ENCODE measurements at places on chromosomes 13 and 19. TPM values are rescaled to one million over a fixed set of nuclear protein-coding genes. Genes with fewer than 3 reads are reported as not detected.

CLEC17A gene
- total RNA-seq, result not detected

CYP4F2 gene
- total RNA-seq, result not detected

LSR gene
- total RNA-seq, result 74.1 TPM

ASF1B gene
- total RNA-seq, result 2.6 TPM

PALM gene
- total RNA-seq, result 37.0 TPM

TEX29 gene
- total RNA-seq, result 0.97 TPM

OR7A17 gene
- not detected for total RNA-seq

SIGLEC7 gene
- total RNA-seq, result 10.0 TPM

GRCh38 chr13:72165276-72165675 is 298.3 kb upstream of the DACH1 start:
- no peak overlapping the region for H3K4me3 ChIP-seq
- no peak overlapping the region for H3K27ac ChIP-seq
- DNase-seq, result no peak
- H3K4me1 ChIP-seq, result no peaks in the 10 kb centered on the region
- no peaks in the 10 kb centered on the region for H3K27me3 ChIP-seq

- no peak overlapping the region for H3K27ac ChIP-seq
- no peak for DNase-seq
- H3K4me3 ChIP-seq, result no peak overlapping the region
- H3K4me1 ChIP-seq, result peaks cover 16% of the 10 kb centered on the region
- H3K27me3 ChIP-seq, result no peaks in the 10 kb centered on the region
- peaks cover 40% of the 10 kb centered on the region for H3K36me3 ChIP-seq
Measured at GRCh38 chr19:47486900-47487299, 2.9 kb upstream of the KPTN start.

DNA sequence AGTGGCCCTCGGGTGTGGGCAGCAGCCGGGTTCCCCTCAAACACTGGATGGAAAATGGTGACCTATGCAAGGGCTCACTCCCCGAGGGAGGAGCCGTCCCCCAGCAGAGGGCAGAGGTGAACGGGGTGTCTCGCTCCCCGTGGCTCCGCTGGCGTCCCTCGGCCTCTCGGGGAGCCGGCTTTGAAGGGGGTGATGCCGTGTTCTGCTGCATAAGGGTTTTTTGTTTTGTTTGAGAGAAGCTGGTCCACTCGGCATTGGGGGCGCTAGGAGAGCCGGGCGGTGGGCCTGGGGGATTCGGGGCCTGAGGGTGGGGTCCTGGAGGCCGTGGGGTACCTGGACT is 4.0 kb downstream of the EFNA2 start:
- H3K4me3 ChIP-seq, result no peak overlapping the region
- peaks cover 89% of the 10 kb centered on the region for H3K27me3 ChIP-seq
- no peak overlapping the region for H3K27ac ChIP-seq

DNA sequence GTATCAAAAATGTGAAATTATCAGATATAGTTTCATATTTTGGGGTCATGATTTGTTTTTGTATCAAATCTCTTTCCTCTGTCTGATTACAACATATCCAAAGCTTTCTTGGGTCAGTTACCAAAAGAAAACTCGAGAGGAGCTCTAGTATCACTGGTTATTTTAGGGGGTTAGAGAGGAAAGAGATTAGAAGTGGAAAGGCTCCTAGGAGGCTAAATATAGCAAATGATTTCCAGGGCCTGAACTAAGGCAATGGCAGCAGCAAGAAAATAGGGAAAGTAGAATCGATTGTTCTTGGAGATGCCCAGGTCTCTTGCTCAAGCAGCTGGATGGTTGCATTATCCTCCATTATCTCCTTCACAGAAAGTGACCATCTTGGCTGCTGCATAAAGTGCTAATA is 72.9 kb downstream of the NHLRC3 start:
- H3K27ac ChIP-seq, result no peak overlapping the region
- H3K4me1 ChIP-seq, result no peaks in the 10 kb centered on the region
- no peaks in the 10 kb centered on the region for H3K36me3 ChIP-seq
- no peak overlapping the region for H3K4me3 ChIP-seq
- no peaks in the 10 kb centered on the region for H3K27me3 ChIP-seq
- DNase-seq, result no peak

- H3K27ac ChIP-seq, result no peak overlapping the region
- no peak for DNase-seq
- no peak overlapping the region for H3K4me3 ChIP-seq
- no peaks in the 10 kb centered on the region for H3K4me1 ChIP-seq
- no peaks in the 10 kb centered on the region for H3K27me3 ChIP-seq
Measured at GRCh38 chr13:111335298-111335697, 14.9 kb downstream of the TEX29 start.

DNA sequence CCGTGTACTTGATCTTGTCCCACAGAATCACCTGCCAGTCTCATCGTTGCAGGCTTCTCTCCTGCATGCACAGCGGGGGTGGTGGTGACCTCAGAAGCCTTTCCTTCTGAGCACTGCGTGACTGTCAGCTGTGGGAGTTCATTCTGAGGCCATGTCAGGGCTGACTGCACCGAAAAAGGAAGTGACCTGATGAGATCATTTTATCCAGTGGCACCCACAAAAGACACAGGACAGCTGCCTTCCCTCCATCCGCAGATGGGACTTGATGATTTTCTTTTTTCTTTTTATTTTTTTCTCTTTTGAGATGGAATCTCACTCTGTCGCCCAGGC is 89.7 kb downstream of the RAB20 start:
- no peak overlapping the region for H3K27ac ChIP-seq
- no peak overlapping the region for H3K4me3 ChIP-seq
- DNase-seq, result peak; percentile 68
- H3K36me3 ChIP-seq, result peaks cover 91% of the 10 kb centered on the region
- peaks cover 11% of the 10 kb centered on the region for H3K4me1 ChIP-seq
- H3K27me3 ChIP-seq, result no peaks in the 10 kb centered on the region

- no peaks in the 10 kb centered on the region for H3K27me3 ChIP-seq
- DNase-seq, result peak; percentile 52
- peaks cover 23% of the 10 kb centered on the region for H3K4me1 ChIP-seq
- H3K4me3 ChIP-seq, result no peak overlapping the region
- peak overlapping the region; percentile 36 for H3K27ac ChIP-seq
Measured at GRCh38 chr19:558770-559439, 13.5 kb upstream of the BSG start.

DNA sequence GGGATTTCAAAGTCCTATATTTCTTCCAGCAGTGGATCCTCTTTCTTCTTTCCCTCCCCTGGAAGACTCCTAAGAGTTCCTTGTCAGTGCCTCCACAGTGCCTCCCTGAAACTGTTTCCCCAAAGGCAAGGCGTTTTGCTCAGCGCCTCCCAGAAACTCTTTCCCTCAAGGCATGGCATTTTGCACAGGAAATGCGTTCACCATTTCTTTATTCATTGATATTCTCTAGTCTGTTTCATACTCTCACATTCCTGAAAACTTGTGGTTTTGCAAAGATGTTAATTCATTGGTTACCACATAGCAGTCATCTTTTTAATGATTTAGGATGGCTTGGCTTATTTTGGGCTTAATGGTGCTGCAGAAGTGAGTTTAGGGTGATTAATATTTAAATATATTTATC is 177.3 kb upstream of the SLC10A2 start:
- H3K4me3 ChIP-seq, result no peak overlapping the region
- no peak overlapping the region for H3K27ac ChIP-seq
- no peaks in the 10 kb centered on the region for H3K36me3 ChIP-seq
- H3K27me3 ChIP-seq, result no peaks in the 10 kb centered on the region

DNA sequence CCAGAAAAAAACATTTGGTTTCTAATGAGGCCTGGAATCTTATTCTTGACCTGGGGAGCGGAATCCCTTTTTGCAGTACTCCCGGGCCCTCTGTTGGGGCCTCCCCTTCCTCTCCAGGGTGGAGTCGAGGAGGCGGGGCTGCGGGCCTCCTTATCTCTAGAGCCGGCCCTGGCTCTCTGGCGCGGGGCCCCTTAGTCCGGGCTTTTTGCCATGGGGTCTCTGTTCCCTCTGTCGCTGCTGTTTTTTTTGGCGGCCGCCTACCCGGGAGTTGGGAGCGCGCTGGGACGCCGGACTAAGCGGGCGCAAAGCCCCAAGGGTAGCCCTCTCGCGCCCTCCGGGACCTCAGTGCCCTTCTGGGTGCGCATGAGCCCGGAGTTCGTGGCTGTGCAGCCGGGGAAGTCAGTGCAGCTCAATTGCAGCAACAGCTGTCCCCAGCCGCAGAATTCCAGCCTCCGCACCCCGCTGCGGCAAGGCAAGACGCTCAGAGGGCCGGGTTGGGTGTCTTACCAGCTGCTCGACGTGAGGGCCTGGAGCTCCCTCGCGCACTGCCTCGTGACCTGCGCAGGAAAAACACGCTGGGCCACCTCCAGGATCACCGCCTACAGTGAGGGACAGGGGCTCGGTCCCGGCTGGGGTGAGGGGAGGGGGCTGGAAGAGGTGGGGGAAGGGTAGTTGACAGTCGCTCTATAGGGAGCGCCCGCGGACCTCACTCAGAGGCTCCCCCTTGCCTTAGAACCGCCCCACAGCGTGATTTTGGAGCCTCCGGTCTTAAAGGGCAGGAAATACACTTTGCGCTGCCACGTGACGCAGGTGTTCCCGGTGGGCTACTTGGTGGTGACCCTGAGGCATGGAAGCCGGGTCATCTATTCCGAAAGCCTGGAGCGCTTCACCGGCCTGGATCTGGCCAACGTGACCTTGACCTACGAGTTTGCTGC is at the start of gene ICAM4:
TSS of gene ICAM4 (plus strand) at position 153 of the 935 bp plus-strand sequence. CDS start at position 211, 58 bp downstream.
- H3K36me3 ChIP-seq, result peaks cover 42% of the 10 kb centered on the region
- DNase-seq, result peak; percentile 88
- H3K4me1 ChIP-seq, result peaks cover 87% of the 10 kb centered on the region
- H3K4me3 ChIP-seq, result peak within 1 kb of the TSS; percentile 44
- H3K27ac ChIP-seq, result peak within 1 kb of the TSS; percentile 81
- peaks cover 25% of the 10 kb centered on the region for H3K27me3 ChIP-seq

DNA sequence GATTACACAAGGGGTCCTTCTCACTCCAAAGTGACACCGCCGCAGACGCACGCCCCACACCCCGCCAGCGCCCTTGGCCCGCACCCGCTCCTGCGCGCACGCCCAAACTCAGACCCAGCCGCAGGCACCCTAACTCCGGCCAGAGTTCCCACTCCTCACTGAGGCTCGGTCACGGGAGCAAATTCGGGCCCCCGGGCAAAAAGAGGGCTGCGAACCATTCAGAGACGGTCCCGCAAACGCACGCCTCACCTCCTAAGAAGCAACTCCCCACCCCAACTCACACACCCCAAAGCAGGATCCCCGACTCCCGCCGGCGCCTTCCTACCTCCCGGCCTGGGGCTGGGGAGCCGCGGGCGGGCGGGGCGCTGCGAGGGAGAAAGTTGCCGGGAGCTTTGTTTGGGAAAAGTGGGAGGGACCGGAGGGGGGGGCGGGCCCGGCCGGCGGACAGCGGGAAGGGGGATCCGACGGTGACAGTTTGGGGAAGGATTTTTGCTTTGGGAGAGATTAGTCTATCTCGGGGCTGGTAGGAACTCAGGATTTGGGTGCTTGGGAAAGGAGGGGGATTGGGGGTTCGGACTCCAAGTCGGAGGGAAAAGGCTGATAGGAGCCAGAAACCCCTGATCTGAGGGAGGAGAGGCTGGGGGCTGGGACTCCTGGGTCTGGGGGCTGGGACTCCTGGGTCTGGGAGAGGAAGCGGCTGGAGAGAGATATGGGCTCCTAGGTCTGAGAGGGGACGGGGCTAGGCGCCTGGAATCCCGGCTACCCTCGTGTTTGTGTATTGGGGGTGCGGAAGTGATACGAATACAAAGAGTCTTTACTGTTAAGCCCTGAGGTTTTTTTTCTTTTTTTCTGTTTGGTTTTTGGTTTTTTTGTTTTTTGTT is at the start of gene TEAD2:
TSS of gene TEAD2 (minus strand) at position 369 of the 881 bp plus-strand sequence. CDS start 2,341 bp downstream, outside the sequence.
- H3K4me1 ChIP-seq, result peaks cover 18% of the 10 kb centered on the region
- no peaks in the 10 kb centered on the region for H3K27me3 ChIP-seq
- peak within 1 kb of the TSS; percentile 81 for H3K4me3 ChIP-seq
- peaks cover 24% of the 10 kb centered on the region for H3K36me3 ChIP-seq
- DNase-seq, result peak; percentile 72

GRCh38 chr13:95426631-95427030 is 125.4 kb upstream of the ABCC4 start:
- no peak overlapping the region for H3K27ac ChIP-seq
- no peak for DNase-seq
- H3K27me3 ChIP-seq, result no peaks in the 10 kb centered on the region

DNA sequence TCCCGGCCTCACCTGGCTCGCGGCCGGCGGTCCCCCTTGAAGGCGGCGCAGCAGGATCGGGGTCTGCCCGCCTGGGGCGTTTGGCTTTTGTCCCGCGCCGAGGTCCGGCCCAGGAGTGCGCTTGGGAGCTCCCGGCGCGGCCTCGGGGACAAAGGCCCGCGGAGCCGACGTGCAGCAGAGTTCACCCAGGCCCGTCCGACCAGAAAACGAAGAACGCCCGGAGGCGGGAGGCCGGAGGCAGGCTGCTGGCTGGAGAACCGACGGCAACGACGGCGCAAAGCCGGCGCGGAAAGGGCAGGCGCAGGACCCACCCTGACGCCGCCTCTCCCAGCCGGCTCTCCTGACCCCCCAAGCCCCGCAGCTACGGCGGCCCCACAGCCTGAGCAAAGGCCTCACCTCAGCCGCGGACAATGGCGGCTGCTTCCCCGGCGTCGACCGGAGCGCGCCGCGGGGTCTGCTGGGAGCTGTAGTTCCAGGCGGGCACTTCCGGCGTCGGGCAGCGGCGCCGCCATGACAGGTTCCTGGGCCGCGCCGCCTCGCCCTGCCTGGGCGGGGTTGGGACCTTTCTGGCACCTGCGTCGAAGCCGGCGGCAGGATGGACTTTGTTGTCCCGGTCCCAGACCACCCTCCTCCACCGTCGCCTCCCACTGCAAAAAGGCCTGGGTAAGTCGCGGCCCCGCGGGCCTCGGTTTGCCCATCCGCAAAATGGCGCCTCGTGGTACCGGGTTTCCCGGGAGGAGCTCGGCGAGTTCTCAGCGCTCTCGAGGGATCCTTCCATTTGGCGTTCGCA is at the start of gene ZNF606:
TSS of gene ZNF606 (minus strand) at position 437 of the 790 bp plus-strand sequence. CDS start 1,501 bp downstream, outside the sequence.
- peaks cover 19% of the 10 kb centered on the region for H3K4me1 ChIP-seq
- peak; percentile 93 for DNase-seq
- H3K4me3 ChIP-seq, result peak within 1 kb of the TSS; percentile 84
- peaks cover 42% of the 10 kb centered on the region for H3K36me3 ChIP-seq
- peak within 1 kb of the TSS; percentile 95 for H3K27ac ChIP-seq
- no peaks in the 10 kb centered on the region for H3K27me3 ChIP-seq

GRCh38 chr13:82407321-82407720 is 1475.0 kb downstream of the SLITRK1 start:
- no peaks in the 10 kb centered on the region for H3K36me3 ChIP-seq
- no peaks in the 10 kb centered on the region for H3K4me1 ChIP-seq
- DNase-seq, result no peak
- H3K4me3 ChIP-seq, result no peak overlapping the region
- no peak overlapping the region for H3K27ac ChIP-seq
- no peaks in the 10 kb centered on the region for H3K27me3 ChIP-seq

- H3K36me3 ChIP-seq, result no peaks in the 10 kb centered on the region
- no peak overlapping the region for H3K27ac ChIP-seq
- H3K4me3 ChIP-seq, result no peak overlapping the region
Measured at GRCh38 chr13:99766641-99767045, 204.9 kb downstream of the ZIC5 start.

GRCh38 chr13:44004878-44005277 is 125.2 kb downstream of the LACC1 start:
- no peak overlapping the region for H3K4me3 ChIP-seq
- no peaks in the 10 kb centered on the region for H3K4me1 ChIP-seq
- no peaks in the 10 kb centered on the region for H3K27me3 ChIP-seq
- H3K36me3 ChIP-seq, result no peaks in the 10 kb centered on the region

- no peaks in the 10 kb centered on the region for H3K36me3 ChIP-seq
- no peak for DNase-seq
- peaks cover 4% of the 10 kb centered on the region for H3K4me1 ChIP-seq
- H3K27ac ChIP-seq, result no peak overlapping the region
- peaks cover 11% of the 10 kb centered on the region for H3K27me3 ChIP-seq
- no peak overlapping the region for H3K4me3 ChIP-seq
Measured at GRCh38 chr19:28880735-28881401, 332.1 kb downstream of the UQCRFS1 start.

GRCh38 chr13:23671377-23671776 is 101.2 kb downstream of the TNFRSF19 start:
- no peak overlapping the region for H3K27ac ChIP-seq
- H3K4me1 ChIP-seq, result no peaks in the 10 kb centered on the region
- no peak for DNase-seq
- H3K36me3 ChIP-seq, result peaks cover 8% of the 10 kb centered on the region
- no peaks in the 10 kb centered on the region for H3K27me3 ChIP-seq
- H3K4me3 ChIP-seq, result no peak overlapping the region

Data from lower lobe of right lung (tissue), 2 donors.